Neural crest cell (in vitro differentiated cells): ENCODE measurements at places on chromosomes 5 and 9. TPM values are rescaled to one million over a fixed set of nuclear protein-coding genes. Genes with fewer than 3 reads are reported as not detected.

Gene EQTN
- 0.39 and 0.40 TPM in 2 replicates for total RNA-seq

Gene ARHGEF37
- 1.9 and 2.3 TPM in 2 replicates for total RNA-seq

DNA sequence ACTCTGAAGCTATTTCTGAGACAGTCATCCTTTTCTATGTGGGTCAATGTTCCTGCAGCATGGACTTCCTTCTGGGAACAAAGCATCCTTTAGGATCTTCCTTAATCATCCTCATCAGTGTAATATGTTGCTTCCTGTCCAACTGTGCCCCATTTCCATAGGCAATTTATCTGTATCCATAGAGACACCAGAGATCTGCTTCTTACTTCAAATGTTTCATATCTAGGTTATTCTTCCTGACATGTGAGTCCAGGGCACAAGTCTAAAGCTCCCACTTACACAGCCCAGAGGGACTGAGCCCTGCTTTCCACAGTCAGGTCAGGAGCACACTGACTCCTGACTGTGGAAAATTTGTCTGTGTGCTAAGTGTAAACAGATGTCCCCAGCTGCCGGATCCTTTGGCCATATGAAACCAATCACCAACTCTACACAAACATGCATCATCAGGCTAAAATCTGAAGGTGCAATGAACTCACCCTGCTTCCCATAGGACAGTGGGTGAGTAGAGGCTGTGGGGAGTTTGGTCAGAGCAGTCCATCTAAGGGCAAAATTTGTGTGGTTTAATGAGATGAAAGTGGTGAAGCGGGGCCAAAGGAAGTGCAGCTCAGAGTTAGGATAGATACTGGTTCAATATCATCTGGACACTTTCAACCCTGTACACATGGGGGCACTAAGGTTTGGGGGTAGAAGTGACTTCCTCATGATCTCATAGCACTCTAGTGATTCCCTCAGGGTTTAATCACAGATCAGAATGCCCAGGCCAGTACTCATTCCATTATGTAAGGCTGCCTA is 85.2 kb upstream of the TNC start:
- no peak for DNase-seq

GRCh38 chr9:117739624-117740347 is 35.6 kb downstream of the TLR4 start:
- DNase-seq, result no peak

DNA sequence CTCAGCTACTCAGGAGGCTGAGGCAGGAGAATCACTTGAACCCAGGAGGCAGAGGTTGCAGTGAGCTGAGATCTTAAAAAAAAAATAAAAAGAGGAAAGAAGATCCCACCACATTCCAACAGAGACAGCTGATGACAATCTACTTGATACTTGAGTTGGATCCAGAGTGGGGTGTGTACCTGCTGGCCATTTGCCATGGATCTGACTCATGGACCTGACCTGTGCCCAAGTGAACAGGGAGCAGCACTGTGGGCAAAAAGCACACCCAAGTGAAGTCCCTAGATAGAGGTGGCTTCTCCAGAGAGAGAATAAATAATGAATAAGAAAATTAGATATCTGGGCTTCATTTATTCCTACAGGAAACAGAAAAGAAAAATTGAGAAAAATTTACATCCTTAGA is 81.2 kb upstream of the MIER3 start:
- DNase-seq, result no peak

DNA sequence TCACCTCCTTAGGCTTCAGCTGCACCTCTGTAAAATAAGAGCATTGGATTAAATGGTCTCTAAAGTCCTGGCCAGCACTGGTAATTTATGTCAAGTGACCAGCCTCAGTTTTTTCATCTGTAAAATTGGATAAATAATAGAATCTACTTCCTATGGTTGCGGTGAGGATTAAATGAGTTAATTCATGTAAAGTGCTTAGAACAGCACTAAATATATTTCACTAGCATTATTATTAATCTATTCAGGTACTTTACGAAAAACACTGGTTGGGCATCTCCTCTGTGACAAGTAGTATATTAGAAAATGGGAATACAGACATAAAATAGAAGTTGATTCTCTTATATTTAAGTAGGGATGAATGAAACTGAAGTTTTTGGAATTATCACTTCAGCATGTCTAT is 13.8 kb upstream of the TMEM245 start:
- DNase-seq, result no peak

DNA sequence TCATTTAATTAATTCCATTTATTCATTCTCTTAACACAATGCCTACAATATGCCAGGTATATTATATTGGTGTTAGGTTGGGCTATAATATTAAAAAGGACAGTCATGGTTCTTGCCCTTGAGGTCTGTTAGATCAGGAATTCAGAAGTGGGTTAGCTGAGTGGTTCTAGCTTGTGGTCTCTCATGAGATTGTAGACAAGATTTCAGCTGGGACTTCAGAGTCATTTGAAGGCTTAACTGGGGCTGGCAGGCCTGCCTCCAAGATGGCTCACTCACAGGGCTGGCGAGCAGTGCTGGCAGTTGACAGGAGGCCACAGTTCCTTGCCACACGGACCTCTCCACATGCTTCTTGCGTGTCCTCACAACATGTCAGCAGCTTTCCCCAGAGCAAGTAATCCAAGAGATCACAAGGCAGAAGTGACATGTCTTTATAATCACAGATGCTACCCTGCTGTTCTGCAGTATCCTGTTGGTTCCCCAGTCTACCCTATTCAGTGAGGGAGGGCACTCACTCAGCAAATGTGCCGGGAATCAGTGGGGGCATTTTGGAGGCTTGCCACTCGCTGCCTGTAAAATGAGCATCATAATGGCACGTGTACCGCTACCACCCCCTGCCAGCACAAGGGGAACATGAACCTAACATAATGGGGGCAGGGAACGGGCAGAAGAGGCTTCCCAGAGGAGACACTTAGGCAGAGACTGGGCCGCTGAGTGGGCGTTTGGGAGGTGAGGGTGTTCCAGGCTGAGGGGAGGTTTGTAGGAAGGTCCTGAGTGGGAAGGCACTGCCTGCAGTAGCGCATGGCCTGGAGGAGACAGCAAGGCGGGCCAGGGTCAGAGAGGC is 70.0 kb downstream of the EXOSC2 start:
- DNase-seq, result no peak

GRCh38 chr5:33738967-33739366 is 152.8 kb downstream of the ADAMTS12 start:
- no peak for DNase-seq

GRCh38 chr9:68546596-68547390 is 6.1 kb upstream of the TMEM252 start:
- no peak for DNase-seq

DNA sequence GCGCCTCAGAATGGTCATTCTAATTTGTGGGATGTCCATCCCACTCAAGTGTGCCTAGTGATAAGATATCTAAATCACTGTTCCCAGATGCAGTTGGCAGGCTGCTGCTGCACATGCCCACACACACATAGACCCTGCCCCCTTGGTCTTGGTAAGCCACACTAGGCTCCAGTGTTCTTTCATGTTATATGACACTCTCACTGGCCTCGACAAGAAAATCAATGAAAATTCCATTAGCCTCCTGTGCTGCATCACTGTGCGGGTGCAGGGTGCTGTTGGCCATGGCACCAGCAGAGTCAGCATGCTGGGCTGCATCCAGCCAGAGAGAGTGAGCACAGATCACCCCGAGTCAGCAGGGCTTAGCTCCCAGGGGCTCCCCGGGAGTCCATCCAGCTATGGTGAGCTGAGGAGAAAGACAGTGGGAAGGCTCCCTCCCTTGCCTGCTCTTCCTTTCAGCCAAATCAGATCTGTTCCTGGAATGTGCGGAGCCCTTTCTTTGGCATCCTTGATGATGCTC is 59.9 kb downstream of the ABLIM3 start:
- DNase-seq, result no peak
